ENCODE measurements at places on chromosomes 16 and 17.

DNA sequence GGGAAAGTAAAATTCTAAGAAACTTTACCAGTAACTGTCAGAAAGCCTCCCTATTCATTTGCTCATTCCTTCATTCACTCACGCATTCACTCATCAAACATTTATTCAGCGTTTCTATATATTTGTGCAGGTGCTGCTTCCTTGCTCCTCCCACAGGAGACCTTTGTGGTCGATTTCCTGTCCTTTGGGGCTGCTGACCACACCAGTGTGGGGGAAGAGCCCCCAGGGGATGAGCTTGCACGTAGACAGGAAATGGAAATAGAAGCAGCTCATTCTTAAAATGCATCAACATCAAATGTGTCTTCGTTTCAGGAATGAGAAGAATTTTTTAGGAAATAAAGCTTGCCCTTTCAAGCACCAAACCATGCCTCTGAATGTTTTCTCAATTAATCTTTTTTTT lies 9.6 kb downstream of the PIK3R6 start:
- DNase-seq = peak; percentile 88

DNA sequence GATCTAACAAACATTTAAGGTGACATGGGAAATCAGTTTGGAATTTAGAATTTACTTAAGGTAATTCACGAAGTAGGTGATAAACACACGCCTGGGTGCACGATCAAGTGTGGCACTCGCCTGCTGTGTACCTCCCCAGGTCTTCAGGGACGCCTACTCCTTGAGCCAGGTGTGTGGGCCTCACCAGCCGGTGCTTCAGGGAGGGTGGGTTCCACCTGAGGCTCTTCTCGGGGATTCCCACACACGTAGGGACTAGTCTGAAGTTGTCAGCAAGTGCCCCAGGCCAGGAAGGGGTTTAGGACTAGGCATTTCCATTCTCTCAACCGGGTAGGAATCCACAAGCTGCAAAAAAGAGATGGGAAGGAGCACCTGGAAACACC lies 9.8 kb upstream of the NAT9 start:
- DNase-seq = no peak

DNA sequence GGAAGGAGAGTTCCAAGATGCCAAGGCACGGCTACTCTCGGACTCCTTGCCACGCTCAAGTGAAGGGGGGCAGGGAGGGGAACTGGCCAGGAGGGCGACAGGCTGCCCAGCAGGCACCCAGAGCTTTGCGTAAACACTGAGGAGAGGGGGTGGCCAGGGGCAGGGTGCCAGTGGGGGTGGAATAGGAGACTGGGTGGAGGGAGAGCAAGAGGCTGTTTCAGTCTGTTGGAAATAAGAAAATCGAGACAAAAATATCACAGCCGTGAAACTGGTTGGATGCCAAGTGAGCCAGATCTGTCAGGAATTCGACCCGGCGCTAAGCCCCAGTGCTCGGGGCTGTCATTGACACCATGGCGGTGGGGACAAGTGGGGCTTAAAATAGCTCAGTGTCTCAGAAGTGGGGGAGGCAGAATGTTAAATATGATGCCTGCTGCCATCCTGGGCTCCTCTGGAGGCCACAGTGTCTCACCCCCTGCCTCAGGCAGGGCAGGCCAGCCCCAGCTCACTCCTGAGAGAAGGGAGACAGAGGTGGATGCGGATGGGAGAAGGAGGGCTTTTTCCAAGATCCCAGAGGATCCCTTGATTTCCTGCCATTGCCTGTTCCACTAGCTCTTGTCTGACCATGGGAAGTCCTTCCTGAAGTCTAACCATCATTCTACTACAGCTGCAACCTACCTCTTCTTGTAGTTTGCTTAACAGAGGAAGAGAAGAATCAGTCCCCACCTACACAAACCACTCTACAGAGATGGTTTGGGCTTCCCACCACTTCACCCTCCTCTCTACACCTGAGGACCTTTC lies 9.5 kb downstream of the PNMT start:
- no peak for DNase-seq

GRCh38 chr16:4435337-4436067 lies 9.8 kb downstream of the DNAJA3 start:
- peak; percentile 31 for DNase-seq

GRCh38 chr16:53220585-53220984 lies 165.8 kb downstream of the CHD9 start:
- DNase-seq = peak; percentile 44

DNA sequence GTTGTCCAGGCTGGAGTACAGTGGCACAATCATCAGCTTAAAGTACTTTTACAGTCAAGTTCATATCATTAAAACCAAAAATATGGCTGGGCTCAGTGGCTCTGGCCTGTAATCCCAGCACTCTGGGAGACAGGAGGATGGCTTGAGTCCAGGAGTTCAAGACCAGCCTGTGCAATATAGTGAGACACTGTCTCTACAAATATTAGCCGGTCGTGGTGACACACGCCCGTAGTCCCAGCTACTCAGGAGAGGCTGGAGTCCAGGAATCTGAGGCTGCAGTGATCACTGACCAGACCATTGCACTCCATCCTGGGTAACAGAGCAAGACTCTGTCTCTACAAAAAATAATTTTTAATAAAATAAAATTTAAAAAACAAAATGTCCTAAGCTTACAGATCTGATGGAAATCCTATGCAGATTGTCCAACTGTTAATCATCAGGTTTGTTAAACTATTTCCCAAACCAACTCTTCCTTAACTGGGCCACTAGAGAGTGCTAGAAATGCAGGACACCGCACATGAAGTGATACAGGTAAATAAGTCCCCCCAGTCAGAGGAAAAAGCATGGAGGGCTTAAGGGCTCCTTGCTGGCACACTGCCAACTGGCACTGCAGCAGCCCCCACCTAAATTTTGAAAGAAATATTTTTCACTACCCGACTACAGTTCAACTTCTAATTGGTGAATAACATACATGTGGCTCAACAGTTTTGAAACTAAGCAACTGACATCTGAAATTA lies 2.8 kb downstream of the USP22 start:
- peak; percentile 61 for DNase-seq

DNA sequence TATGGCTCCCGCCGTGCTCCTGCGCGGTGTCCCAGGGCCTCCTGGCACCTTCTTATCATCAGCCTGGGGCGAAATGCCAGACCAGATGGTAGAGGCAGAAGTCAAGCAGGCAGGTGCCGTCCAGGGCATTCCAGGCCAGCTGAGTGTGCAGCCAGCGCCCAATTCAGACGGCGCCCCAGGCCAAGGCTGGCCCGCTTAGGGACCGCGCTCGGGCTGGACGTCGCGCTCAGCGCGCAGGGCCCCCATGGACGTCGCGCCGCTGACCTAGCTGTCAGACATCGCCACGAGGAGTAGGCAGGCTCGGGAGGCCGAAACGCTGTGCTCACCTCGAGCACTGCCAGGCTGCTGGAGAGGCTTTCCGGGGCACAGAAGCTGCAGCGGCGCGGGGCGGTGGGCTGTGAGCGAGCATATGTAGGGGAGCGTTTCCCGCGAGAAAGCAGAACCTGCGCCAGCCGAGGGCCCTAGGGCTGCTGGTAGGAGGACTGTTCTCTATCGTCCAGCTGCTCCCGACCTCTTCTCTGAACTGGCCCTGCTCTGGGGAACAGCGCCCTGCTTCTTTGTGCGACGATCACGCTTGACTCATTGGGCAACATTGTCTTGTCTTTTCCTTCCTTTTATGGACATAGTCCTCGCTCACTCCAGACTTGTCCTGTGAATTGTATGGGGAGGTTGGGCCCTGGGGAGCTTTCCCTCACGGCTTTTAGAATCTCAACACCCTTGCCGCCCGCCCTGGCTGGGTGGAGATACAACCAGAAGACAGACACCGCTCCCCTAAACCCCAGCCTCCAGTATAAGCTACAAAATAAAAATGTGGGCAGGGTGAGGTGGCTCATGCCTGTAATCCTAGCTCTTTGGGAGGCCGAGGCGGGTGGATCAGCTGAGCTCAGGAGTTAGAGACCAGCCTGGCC lies 8.4 kb upstream of the CA4 start:
- DNase-seq = no peak

DNA sequence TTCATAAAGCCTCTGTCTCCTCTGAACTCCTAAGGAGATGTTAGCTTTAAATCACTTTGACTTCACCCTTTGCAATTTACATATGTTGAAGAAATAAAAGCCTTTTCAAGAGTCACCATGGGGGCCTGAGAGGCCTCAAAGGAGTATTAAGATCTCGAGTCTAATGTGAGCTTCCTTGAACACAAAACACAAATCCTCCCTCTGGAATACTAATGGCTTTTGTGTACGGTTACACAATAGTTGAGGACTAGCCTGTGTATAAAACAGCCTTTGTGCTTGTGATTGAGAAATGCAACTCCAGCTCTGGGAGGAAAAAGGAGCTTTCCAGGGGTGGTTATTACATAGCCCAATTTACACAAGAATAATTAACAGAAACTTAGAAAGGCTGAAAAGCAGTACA lies 1140.2 kb downstream of the CDH11 start:
- DNase-seq = no peak

- no peak for DNase-seq
These were observed 329.1 kb downstream of the CDH13 start for GRCh38 chr16:82955741-82956348.

- no peak for DNase-seq
These were observed 21.2 kb downstream of the MTHFSD start for GRCh38 chr16:86533767-86534351.

DNA sequence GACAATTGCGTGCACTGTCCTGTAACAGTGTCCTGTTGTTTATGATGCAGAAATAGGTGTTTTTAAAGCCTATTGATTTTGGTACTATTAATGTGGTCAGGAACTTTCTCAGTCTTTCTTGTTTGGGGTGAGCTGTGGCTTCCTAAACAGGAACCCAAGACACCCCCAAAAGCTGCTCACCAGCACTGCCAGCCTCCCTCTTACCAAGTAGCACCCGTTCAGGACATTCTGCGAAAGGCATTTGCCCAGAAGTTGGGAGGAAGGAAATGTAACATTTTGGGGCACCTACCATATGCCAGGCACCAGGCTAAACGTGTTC lies 21.6 kb upstream of the STH start:
- no peak for DNase-seq

GRCh38 chr17:62739645-62740388 lies 68.3 kb downstream of the MARCHF10 start:
- DNase-seq = no peak

- peak; percentile 80 for DNase-seq
These were observed 72.2 kb upstream of the CREBBP start for GRCh38 chr16:3952737-3953131.

DNA sequence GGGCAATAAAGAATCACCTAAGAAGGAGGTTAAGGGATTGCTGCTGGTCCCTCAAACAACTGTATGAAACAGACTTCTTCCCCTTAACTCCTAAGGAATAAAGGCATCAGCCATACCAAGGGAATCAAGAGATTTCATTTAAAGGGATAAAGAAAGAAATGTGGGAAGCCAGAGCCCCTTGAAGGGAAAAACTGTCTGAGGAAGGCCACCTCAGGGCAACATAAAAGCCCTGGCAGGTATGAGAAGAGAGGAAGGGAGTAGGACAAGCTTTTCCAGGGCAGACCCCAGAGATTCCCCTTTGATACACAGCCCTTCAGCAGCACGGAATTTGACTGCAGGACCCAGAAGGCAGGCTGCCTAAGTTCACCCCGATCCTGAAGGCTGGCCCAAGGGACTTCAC lies 43.5 kb downstream of the COG7 start:
- no peak for DNase-seq

DNA sequence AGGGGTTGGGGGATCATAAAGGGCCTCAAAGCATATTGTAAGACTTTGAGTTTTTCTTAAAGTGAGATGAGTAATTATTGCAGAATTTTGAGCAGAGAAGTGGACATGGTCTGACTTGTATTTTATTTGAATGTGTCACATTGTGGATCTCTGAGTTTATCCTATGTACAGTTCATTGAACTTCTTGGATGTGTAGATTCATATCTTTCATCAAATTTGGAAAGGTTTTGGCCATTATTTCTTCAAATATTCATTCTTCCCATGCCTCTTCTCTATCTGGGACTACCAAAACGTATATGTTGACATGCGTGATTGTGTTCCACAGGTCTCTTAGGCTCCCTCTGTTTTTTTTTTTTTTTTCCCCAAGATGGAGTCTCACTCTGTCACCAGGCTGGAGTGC lies 14.3 kb upstream of the DLX3 start:
- no peak for DNase-seq

- DNase-seq = peak; percentile 34
These were observed 92.2 kb downstream of the IRX3 start for GRCh38 chr16:54194334-54194743.

DNA sequence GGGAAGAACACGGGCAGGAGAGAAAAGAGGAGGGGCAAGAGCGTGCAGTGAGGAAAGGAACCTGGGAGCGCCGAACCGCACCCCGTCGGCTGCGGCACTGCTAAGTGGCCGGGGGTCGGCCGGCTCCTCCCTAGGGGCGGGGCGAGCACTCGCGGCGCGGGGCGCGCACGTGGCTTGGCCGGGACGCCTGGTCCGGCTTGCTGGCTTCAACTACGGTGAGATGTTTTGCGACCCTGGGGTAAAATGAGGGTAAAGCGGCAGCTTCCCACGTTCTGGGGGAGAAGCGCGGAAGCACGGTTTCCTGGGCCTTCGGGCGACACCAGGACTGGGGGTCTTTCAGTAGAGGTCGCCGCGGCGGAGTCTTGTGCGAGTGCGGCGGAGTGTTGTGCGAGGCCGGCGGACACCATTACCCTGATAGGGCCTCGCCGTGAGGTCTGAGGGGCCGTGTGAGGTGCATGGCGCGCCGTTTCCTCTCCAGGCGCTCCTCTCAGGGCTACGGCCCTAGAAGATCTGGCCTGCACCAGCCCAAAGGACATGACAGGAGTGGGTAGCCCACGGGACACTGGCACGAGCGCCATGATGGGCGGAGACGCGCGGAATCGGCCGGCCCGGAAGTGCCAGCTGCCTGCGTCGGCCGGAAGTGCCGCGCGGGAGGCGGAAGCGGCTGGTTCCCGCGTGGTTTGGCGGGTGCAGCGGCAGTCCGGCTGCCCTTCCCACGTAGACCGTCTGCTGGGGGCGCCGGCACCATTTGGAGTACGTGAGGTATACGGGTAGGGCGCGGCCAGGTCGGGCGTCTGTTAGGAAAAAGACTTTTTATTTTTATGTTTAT lies at the start of the genes MYO19 and PIGW:
MYO19 (minus strand) TSS at position 29 of the 829 bp plus-strand sequence. CDS start 2,330 bp downstream, outside the sequence.
PIGW (plus strand) TSS at position 148 of the 829 bp plus-strand sequence. CDS start 2,115 bp downstream, outside the sequence.
- DNase-seq = peak; percentile 84

DNA sequence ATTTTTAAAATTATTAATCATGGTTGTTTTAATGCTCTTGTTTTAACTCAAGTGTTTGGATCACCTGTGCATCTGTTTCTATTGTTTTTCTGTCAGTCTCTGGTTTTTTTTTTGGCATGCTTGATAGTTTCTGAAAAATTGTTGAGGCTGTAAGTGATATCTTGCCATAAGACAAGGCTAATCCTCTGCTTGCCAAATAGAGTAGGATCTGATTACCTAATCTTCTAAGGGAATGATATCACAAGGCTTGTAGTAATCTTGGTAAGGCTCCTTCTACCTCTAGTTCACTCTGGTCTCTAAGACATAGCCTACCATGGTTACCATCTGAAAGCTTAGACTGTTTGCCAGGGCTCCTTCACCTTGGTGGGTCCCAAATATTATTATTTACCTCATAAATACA lies 81.0 kb downstream of the ATF7IP2 start:
- no peak for DNase-seq
